Stimulated activated CD8-positive, alpha-beta memory T cell treated with anti-CD3 and anti-CD28 coated beads, Interleukin-4, amount 100 ng/mL, for 4 hours (primary cell): ENCODE measurements at places on chromosomes 2 and 18.

GRCh38 chr2:96580771-96581170 lies 44.2 kb downstream of the ARID5A start:
- DNase-seq: no peak

DNA sequence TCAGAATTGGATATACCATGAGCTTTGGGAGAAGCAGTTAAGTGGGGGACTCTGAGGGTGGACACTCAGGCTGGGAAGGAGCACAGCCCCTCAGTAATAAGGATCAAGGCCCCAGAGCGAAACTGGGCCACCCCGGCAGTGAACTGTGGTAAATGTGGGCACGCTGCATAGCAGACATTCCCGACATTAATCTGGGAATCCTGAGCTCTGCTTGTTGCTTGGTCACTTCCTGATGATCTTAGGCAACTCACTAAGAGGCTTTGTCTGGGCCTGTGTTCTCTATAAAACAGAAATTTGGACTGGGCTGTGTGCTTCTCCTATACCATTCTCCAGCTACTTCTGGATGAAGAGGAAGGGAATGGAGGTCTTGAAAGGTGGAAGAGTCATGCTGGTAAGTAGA lies 4.8 kb downstream of the TGFBRAP1 start:
- DNase-seq: no peak

GRCh38 chr2:53933329-53933728 lies 37.5 kb downstream of the PSME4 start:
- no peak for DNase-seq

GRCh38 chr2:100895402-100895801 lies 75.5 kb downstream of the NPAS2 start:
- DNase-seq: no peak

DNA sequence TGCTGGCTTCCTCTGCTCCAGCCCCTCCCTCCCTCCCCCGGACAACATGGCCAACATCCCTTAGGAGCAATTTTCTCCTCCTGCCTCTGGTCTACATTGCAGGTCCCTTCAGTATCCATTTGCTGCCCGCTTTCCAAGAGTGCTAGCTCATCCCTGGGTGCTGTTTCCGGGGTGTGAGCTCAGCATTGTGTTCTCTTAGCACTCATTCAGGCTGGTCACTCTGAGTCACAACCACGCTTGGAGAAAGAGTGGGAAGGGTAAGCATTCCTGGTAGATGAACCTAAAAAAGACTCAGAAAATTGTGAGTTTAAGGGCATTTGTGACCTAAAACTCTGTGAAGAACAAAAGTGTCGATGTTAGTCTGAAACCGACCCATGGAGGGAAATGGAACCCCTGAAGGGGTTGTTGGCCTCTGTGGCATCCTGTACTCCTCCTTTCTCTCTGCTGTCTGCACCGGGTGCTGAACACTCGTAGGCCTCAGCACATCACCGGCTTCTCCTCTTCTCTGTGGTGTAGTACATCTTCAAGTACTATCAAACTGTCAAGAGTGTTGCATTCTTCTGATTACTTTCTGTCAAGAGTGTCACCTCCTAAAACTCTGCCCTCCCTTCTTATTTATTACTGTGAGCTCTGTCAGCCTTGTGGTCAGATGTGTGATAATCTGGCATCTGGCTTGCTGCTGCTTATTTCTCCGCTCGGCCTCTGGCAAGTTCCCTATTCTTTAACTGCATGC lies 73.0 kb downstream of the CTNNA2 start:
- no peak for DNase-seq

DNA sequence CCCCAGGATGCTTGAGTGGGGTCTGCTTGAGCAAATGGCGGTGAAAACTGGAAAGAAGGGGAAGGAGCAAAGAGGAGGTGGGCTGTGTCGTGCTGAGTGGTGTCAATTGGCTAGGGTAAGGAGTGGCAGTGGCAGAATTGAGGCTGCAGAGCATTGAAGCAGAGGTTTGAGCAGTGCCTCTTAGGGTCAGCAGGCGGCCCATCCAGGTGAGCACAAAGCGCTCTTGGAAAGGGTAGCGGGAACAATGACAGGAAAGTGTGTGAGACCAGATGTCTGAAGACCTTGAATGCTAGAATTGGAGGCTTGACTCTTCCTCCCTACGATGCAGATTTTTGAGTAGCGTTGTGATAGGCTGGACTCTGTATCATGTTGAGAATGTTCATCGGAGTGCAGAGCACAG lies 39.3 kb upstream of the IL1R1 start:
- DNase-seq: no peak

GRCh38 chr2:86000938-86001312 lies 104.8 kb downstream of the POLR1A start:
- no peak for DNase-seq

DNA sequence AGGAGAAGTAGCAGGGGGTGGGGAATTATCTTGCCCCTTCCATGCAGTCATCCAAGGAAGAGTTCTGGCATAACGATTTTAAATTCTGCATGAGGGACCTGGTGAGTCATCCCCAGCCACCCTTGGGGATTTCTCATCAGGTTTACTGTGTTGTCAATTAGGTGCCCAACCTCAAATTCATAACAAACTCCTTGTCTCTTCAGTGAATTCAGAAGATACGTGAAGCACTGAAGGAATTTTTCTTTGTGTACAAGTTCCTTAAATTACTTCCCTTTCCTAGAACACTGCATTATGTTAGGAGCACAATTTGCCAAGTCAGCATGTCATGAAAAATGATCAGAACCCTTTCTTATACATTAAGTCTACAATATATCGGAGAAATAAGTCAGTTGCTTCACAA lies 70.8 kb upstream of the NOSTRIN start:
- DNase-seq: no peak

- DNase-seq: no peak
These were observed 61.9 kb downstream of the SPRED2 start for GRCh38 chr2:65370387-65371073.

GRCh38 chr2:161681046-161681445 lies 56.8 kb downstream of the SLC4A10 start:
- no peak for DNase-seq

DNA sequence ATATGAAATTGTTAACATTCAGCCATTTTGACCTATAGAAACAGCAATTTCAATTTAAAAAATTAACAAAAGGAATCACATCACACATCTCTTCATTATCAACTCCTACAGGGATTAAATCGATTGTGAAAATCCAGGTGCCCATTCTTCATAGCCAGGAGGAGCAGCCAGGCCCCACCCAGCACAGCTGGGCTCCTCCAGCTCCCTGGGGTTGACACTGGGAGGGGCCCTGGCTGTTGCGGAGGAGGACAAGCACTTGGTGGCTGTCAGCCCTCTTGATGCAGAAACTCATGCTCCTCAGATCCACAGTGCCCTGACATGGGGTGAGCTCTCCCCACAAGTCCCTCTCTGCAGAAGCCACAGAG lies 99.8 kb downstream of the FAM210A start:
- DNase-seq: no peak

DNA sequence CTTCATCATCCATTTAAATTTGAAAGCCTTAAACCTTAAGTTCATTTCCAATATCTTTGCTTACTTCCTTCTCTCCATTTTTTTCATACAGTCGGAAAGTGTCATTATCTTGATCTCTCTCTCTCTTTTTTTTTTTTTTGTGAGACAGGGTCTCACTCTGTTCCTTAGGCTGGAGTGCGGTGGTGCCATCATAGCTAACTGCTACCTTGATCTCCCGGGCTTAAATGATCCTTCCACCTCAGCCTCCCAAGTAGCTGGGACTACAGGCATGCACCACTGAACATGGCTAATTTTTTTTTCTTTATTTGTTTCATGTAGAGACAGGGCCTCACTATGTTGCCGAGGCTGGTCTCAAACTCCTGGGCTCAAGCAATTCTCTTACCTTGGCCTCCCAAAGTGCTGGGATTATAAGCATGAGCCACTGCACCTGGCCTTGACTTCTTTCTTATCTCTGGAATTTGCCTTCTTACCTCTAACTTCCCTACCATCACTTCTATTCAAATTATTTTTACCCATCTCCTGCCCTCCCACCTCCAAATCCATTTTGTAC lies 222.2 kb downstream of the MYCN start:
- no peak for DNase-seq

- DNase-seq: no peak
These were observed at the start of gene KCNK3 for GRCh38 chr2:26692279-26692896. TSS of gene KCNK3 (plus strand) at chr2:26692722. CDS start at chr2:26692876, 154 bp downstream.

DNA sequence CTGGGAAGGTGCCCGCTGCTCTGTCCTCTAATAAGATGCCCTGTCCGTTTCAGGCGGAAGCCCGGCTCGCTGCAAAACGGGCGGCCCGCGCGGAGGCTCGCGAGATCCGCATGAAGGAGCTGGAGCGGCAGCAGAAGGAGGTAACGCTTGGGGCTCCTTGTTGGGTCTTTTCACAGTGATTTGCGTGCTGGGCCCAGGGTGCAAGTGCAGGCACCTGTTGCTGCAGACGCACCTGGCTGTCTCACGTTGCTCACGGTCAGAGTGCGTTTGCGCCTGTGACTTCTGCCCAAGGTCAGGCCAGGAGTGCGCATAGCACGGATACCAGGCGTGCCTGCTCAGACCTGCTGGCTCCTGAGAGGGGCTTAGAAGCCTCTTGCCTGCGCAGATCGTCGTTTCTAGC lies 81.1 kb downstream of the LRRFIP1 start:
- no peak for DNase-seq

GRCh38 chr2:19933351-19933981 lies 31.7 kb upstream of the TTC32 start:
- DNase-seq: no peak

- DNase-seq: no peak
These were observed 391.2 kb downstream of the PTPRM start for GRCh38 chr18:7958081-7958896.

DNA sequence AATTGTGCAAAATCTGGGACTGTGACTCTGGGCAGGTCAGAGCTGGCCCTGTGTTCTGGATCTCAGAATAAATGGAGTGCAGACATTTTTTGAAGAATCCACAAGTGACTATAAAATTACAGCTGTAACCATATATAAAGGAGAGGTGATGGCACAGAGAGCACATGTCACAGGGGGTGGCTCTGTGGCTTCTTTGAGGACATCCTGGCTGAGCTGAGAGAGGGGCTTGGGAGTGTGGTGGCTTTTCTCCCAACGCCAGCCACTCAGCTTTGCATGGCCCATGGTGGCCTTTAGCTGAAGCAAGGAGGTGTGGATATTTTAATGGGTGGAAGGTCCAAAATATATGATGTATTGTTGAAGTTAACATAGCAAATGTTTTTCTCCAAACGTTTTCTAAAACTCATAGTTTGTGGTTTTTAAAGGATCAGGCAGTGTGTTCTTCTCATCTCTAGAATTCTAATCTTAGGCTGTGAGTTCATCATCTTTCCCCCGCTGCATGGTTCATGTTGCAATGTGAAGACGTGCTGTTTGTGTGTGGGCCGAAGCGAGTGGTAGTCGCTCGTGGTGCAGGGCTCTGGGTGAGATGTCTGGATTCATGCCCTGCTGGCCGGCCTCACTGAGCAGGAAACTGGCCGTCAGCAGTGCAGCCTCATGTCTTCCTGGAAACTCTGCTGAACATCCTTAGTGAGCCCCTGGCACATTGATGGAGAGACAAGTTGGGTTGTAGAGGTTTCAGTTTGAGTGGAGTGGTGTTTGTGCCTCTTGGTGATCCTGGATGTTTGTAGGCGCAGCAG lies 109.9 kb downstream of the ZNF236 start:
- DNase-seq: no peak
